ENCODE measurements at places on chromosomes 16 and 17. TPM values are rescaled to one million over a fixed set of nuclear protein-coding genes. Genes with fewer than 3 reads are reported as not detected.

The GFAP gene
- 0.88 TPM for total RNA-seq

The SLFN14 gene
- total RNA-seq = 2.3 TPM

The TRPV2 gene
- 12.6 TPM for total RNA-seq

The G6PC1 gene
- total RNA-seq = not detected

The RHBDF1 gene
- 31.4 TPM for total RNA-seq

The MLYCD gene
- 6.0 TPM for total RNA-seq

The KRTAP9-8 gene
- not detected for total RNA-seq

DNA sequence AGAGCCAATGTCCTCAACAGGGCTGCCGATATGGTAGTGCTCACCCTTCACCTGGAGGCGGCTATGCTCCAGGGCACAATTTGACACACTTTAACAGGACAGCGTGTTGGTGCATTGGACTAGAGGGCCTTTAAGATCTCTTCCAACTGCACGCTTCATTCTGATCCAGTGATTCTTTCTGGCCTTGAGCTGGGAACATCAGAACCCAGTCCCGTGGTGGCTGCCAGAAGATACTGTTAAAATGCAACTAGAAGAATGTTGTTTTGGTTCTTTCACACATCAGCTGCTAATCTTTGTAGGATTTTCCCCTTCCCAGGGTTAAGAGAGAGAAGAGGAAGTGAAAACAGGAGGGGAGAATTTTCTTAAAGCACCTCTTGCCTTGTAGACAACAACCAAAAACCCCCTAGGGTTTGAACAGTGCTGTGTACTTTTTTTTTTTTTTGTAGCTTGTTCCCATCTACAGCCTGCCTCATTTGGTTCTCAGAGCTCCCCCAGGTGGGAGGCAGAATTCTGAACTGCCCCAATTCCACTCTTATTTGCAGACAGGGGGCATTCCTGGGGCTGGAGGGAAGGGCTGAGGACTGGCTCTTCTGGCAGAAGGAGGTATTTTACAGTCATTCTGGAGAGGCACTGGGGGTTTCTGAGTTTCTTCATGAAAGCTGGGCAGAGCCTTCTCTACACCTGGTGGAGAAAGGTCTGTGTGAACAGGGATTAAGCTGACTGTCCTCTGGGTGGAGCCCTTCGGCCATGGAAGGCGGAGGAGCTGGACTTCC, 32.4 kb downstream of the SMARCE1 start:
- DNase-seq = peak; percentile 58

DNA sequence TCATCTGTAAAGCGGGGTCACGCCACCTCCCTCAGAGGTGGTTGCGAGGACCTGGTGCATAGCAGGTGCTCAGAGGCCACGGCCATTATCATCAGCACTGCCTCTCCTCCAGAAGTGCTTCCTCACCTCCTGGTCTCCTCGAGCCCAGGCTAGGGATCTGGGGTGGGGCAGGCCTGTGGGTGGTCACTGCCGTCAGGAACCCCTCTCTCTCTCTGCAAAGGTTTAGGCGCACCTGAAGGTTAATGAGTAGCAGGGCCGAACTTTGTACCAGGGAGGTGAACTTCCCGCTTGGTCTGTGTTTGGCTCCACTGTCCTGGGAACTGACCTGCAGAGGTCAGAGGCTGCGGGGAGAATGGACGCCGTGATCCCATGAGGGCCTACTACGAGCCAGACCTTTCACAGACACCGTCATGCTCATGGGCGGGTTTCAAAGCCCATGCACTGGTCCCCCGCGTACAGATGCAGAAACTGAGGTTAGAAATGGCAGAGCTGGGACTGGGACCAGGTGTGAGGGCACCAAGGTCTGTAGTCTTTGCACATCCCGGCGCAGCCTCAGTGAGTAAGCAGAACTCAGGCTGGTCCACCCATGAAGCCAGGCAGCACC, 13.8 kb downstream of the JUP start:
- DNase-seq = no peak

DNA sequence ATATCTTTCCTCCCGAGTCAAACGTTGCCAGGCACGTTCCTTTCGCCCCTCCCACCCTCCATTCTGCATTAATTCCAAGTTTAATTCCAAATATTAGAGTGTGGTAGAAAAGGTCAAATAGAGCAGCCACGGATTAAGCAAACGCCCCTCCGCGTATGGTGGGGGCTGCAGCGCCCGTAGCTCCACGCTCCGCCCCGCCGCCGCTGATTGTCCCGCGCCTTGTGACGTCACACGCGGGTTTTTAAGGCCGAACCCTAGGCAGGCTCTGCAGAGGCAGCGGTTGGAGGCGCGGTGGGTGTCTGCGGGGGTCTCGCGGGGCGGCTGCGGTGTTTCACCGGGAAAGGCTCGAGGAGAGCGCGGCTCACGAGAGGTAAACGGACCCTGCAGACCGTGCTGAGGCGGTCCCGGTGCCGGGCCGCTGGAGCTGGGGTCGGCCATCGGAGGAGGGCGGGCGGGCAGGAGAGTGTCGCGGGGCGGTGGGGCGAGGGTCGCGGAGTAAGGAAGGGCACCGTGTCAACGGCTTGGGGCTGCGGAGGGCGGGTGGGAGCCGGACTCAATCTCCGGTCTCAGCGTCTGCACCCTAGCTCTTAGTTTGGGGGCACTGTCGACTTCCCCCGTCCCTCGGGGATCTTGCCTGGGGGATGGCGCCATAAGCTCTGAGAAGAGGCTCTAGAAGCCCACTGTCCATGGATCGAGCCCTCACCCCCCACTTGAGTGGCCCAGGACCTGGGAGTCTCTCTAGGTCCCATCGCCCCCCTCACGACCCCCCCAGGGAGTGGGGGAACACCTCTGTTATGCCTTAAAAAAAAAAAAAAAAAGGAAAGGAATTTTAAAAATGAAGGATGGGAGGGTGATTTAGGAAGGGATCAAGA, at the start of gene ARL4D:
Gene ARL4D, plus strand, starts transcription at position 270 of the 872 bp plus-strand sequence. CDS start 740 bp downstream, outside the sequence.
- DNase-seq = peak; percentile 94

GRCh38 chr16:75103994-75104393, 12.6 kb downstream of the LDHD start:
- no peak for DNase-seq

GRCh38 chr17:7744416-7744815, 26.9 kb downstream of the DNAH2 start:
- no peak for DNase-seq

DNA sequence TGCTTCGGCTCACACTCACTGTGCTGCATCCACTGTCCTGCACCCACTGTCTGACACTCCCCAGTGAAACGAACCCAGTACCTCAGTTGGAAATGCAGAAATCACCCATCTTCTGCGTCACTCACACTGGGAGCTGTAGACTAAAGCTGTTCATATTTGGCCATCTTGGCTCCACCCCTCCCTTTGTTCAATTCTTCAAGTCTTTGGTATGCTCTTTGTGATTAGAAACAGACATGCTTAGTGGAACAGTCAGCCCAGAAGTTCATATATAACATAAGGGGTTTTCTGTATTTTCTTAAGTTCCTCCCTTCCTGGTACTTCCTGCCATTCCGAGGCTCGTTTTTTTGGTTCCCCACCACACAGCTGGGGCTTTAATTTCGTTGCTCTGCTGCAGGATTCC, 398.5 kb upstream of the DYNLRB2 start:
- no peak for DNase-seq

- peak; percentile 66 for DNase-seq
Observed at GRCh38 chr16:22380529-22380928, 6.1 kb upstream of the CDR2 start.

DNA sequence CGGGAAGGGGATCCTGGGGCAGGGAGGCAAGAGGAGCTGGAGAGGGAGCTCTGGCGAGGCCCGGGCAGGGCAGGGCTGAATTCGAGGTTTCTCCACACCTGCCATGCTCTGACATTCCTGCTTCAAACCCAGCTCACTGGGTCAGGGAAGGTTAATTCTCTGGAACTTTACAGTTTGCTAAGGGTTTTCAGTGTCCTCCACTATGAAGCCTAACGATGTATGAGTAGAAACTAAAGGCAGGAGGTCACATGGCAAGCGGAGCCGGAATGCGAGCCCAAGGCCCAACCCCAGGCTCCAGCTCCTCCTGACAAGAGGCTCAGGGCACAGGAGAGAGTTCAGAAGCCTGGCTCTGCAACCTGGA, 29.2 kb downstream of the DCAKD start:
- no peak for DNase-seq

DNA sequence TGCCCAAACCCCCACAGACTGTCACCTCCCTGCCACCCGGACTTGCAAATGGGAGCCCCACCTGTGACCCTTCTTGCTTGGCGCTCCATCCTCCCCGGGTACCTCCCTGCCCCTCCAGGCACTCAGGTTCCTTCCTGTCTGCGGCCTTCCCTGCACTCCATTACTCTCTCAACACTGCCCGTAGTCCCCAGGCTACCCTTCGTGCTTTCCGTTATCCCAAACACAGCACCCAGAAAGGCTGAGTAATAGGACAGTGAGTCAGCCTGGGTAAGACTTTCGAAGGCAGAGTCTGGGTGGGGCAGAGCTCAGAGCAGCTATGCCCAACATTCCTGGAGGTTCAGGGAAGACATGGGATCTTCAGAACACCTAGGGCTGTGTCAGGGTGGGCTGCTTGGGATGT, 16.6 kb upstream of the C16orf74 start:
- no peak for DNase-seq

Data from lung (tissue), 17 donors.